Fibroblast of the aortic adventitia (primary cell): ENCODE measurements at places on chromosomes 6 and 20. TPM values are rescaled to one million over a fixed set of nuclear protein-coding genes. Genes with fewer than 3 reads are reported as not detected.
A peak's percentile ranks its signal among the peaks of the same experiment; 100 is the strongest.

PRRT1 gene
- 0.41 and 0.54 TPM in 2 replicates for total RNA-seq

DNA sequence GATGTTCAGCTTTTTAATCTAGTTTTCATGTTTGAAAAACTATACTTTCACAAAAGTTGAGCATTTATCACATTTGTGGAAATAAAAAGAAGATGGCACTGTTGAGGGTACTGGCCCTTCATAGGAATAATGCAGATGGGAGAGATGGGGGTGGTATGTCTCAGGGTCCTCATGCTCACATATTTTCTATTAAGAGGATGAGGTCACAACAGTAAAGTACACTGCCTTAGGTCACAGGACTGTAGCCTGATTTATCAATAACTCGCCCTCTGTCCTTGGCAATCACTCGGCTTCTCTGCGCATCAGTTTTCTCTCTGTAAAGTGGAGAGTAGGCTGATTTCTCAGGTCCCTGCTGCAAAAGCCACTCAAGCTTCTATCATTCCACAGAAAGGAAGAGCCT lies 55.9 kb downstream of the PPP1R3G start:
- no peak for DNase-seq

DNA sequence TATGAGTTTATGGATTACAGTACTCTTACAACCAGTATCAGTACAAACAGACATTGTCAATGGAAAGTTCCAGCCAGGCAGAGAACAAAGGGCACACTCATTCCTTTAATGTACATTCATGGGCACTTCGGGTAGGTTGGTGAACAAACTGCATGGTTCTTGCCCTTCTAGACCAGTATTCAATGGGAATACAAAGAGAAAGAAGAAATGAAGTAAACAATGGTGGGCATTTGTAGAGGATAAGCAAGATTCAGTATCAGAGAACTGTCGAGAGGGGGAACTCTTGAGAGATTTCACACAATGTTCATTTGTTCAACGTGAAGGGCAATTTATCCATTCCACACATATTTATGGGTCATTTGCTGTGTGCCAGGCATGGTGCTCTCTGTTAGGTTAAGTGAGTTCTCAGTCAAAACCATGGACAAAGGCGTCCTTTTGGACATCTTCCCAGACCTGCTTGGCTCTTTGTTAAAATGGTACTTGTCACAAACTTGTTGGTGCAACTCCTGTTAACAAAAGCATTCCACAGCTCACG lies 714.8 kb downstream of the DHX35 start:
- DNase-seq: no peak

DNA sequence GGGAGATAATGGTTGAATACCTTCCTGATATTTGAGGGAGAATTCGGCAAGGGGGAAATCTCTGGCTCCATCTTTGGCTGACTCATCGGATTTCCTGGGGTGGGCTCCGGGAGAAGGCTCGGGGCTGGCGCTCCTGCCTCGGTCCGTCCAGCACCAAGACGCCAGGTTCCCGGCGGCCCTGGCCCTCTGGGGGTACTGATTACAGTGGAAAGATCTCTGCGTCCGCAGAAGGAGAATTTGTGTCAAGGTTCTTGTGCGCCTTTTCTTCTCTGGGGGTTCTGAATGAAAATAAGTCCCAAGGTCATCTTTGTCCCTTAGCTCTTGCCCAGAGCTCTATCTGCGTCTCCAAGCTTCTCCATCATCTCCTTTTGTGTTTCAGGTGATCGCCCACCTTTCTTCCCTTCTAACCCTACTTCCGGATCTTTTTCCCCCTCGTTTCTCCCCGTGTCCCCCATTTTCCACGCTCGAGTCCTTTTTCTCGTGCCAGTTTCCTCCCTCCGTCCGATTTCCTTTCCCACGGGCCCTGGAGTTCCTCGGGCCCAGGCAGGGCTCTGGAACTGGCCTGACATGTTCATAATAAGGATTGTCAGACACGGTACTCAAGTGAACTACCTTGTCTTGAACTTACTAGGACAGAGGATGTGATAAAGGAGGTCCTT lies 11.6 kb downstream of the NRN1 start:
- DNase-seq: no peak

TAF4 gene
- total RNA-seq: 2.9 and 5.4 TPM in 2 replicates

DNA sequence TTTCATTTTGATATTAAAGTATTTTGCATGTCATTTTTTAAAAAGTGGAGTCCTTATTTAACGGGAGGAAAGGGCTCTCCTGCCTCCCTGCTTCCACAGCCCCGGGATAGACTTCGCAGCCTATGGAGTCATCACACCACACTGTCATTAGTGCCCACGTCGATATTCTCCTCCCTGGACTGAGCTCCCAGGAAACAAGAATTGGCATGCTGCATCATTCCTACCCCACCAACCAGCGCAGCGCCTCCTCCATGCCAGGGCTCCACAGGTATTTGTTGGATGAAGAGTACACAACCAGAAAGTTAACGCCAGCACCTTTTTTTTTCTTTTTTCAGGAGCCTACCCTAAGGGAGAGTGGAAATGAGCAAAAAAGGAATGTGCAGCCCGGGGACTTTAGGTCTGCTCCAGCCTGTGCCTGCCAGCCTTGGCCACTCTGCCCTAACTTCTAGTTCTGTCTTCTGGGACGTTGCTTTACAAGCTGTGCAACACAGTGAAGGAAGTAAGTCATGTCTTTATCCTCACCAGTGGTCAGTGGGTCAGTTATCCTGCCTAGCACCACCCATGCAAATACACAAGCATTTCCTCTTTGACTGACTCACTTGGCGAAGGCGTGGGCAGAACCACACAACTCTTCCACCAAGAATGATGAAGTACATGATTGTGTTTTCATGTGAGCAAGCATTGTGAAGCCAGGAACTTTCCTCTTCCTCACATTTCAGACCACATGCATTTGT lies 180.7 kb upstream of the UST start:
- peak; percentile 94 for DNase-seq

DNA sequence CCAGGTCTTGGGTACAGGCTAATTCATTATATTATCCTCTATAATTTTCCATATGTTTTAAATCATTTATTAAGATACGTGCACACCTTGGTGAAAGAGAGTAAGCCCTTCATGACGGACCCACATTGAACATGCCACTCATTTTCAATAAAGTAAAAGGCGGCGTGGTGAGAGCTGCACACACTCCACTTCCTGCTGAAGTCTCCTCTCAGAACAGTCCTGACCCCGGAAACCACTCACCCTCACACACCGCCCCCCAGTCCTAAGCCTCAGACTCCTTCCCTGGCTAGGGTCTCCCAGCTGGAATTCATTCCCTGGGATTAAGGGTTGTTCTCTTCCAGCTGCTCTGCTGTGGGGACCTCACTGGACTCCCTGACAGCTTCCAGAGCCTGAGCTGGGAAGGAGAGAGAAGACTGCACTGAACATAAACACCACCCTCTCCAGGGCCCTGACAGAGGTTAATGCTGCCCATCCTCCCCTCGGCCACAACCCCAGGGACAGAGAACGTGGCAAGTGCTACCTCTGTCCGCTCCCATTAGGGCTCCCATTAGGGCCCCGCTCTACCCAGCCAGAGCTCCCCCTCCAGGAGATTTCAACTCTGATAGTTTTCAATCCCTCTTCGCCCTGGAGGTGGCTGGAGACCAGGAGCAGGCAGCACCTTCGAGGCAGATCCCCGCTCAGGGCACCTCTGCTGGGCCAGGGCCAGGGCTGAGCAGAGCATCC lies 24.8 kb downstream of the GRM4 start:
- DNase-seq: no peak

RALGAPA2 gene
- total RNA-seq: 6.2 and 10.8 TPM in 2 replicates

DNA sequence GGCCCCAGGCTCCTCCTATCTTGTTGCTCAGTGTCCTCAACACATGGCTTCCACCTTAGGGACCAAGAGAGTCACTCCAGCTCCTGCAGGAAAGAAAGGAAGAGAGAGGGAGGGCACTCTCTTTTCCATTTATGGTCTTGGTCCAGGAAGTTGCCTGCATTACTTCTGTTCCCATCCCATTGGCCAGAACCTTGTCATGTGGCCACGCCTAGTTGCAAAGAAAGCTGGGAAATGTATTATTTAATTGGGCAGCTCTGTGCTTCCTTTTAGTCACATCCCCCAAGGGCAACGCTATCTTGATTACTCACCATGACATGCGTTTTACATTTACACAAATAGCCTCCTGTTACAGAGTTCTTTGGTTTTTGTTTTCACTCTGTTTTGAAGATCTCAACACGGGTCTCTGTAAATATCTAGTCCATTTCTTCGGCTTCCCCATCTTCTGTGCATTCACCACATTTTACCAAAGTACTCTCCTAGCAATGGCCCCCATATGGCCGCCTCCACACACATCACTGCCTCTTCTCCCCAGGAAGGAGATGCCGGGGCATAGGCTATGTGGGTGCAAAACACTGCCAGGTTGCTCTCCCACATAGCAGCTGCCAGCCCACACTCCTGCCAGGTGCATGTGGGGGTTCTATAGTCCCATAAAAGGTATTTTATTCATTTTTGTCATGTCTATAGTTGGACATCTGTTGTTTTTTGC lies 35.7 kb upstream of the ZMYND8 start:
- peak; percentile 97 for DNase-seq

- DNase-seq: no peak
Measured at GRCh38 chr6:71310261-71310660, 21.6 kb downstream of the OGFRL1 start.

DNA sequence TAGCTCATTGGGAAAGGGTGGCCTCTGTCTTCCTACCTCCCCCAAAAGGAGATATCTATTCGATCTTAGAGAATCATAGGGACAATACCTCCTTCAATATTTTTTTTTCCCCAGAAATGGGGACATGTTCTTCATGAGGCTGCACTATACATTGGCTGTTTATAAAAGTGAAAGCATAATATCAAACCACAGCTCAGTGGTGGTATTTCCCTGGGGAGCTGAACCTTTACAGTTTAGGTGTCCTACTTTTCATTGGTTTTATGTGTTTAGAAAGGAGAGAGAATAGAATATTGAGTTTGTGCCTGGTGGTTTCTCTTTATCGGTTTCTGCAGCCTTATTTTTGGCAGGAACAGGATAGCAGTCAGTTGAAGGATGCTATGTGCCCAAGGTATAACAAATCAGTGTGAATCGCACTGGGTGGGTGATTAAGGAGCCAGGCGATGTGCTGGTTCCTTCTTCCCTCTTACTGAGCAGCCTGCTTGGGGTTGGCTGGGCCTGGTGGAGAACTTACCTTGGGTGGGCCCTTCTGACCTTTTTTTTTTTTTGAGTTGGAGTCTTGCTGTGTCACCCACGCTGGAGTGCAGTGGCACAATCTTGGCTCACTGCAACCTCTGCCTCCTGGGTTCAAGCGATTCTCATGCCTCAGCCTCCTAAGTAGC lies 25.2 kb downstream of the UST start:
- no peak for DNase-seq

DNA sequence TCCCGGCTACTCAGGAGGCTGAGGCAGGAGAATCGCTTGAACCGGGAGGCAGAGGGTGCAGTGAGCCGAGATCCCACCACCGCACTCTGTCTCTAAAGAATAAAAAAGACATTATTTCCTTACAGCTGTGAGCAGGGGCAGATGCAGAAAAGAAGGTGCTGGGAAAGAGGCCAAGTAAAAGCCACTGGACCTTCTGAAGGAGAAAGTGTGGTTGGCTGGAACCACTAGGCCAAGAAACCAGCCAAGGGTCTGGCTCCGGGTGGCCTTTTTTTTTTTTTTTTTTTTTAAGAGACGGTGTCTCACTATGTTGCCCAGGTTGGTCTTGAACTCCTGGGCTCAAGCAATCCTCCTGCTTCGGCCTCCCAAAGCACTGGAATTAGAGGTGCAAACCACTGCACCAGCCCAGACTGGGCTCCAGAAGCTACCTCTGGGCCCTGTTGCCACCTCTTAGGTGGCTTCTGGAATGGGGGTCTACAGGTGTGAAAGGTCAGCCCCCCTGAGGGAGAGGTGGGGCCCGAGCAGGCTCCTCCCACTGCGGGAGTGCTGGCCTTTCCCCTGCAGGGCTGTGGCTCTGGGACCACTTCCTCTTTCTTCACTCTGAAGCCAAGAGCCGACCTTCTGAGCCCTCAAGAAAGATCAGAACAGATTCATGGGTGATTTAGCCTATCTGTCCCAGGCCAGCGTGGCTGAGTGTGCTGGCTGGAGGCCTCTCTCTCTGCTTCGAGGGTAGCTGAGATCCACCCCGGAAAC lies at the start of gene FGD2:
Gene FGD2 (plus strand): TSS at position 595 of the 750 bp plus-strand sequence. CDS start 163 bp downstream, outside the sequence.
- no peak for DNase-seq

DNA sequence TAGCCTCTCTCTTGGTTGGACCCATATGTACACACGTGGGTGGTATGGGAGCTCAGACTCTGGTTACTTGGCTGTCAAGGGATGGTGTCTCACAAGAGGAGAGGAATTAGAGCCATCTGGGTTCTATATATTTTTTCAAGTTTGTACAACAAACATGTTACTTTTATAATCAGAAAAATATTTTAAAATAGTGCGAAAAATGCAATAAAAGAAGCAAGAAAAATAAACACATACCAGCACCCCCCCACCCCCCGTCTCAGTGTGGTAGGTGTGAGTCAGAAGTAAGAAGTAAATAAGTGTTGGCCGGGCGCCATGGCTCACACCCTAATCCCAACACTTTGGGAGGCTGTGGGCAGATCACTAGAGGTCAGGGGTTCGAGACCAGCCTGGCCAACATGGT lies 2.1 kb upstream of the TIAM2 start:
- no peak for DNase-seq

TCP11 gene
- total RNA-seq: 0.36 TPM in 1 of 2 replicates, not detected in the other

GRCh38 chr20:41428285-41428684 lies 61.7 kb upstream of the EMILIN3 start:
- peak; percentile 11 for DNase-seq

- DNase-seq: no peak
Measured at GRCh38 chr20:44908987-44909871, 631 bp upstream of the PABPC1L start.

DNA sequence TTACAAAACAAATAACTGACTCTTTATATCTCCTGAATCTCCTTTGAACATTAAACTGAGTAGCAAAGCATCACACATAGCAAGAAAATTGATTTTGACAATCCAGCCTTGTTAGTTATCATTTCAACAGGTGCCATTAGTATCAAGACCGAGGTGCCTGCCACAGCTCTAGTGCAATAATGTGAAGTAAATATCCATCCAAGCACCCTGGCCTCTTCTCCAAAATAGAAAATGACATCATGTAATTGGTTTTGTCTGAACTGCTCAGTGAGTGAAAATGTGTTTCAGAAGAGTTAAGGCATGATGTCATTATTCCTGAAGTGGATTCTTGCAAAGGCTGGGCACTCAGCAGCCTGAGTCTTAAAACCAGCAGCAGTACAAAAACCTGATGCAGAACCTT lies 341.4 kb downstream of the PLCB1 start:
- DNase-seq: peak; percentile 14

MSH5 gene
- total RNA-seq: 3.1 and 23.0 TPM in 2 replicates

DNA sequence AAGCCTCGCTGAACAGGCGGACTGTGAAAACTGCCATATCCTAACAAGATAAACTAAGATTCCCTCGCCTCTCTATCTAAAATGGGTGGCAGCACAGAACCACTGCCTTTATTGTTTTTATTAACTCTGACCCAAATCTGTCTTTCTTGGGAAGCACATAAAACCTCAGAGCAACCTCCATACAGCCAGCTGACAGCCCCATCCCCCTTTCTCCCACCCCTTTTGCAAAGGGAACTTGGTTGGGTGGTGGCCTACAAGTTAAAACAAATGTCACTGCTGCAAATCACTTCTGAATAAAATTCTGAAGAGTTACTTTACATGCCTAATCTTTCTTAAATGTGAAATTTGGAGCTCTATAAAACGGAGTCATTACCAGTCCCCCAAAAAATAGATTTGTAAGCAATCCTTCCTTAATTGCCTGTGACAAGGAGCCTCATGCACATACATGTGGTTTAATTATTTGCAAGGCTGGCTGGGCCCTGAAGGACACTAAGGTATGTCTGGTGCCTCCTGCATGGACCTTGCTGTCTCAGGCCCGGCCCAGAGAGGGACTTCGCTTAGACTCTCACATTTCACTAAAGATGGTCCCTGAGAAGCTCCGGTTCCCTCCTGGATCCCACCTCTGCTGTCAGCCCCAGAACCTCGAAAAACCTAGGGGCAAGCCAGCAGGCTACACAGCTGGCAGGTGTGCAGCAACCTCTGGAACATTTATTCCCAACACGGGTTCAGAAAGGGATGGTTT lies 21.7 kb downstream of the PXDC1 start:
- no peak for DNase-seq
